ENCODE measurements at places on chromosomes 5 and 9. TPM values are rescaled to one million over a fixed set of nuclear protein-coding genes. Genes with fewer than 3 reads are reported as not detected.

DNA sequence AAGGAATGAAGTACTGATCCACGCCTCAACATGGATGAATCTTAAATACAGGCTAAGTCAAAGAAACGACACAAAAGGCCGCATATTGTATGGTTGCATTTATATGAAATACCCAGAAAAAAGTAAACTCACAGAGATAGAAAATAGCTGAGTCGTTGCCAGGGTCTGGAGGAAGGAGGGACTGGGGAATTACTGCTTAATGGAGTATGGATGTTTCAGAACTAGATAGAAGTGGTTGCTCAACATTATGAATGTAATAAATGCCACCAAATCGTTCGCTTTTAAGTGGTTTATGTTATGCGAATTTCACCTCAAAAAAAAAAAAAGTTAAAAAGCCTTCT, 784 bp upstream of the MSANTD3 start:
- peaks cover 26% of the 10 kb centered on the region for H3K4me1 ChIP-seq
- no peak overlapping the region for H3K27ac ChIP-seq
- H3K36me3 ChIP-seq, result peaks cover 7% of the 10 kb centered on the region
- peaks cover 11% of the 10 kb centered on the region for H3K27me3 ChIP-seq
- DNase-seq, result no peak

- H3K4me3 ChIP-seq, result no peak overlapping the region
- no peaks in the 10 kb centered on the region for H3K36me3 ChIP-seq
- H3K27ac ChIP-seq, result no peak overlapping the region
- H3K4me1 ChIP-seq, result no peaks in the 10 kb centered on the region
Observed at GRCh38 chr9:75985515-75985914, 95.0 kb downstream of the PCSK5 start.

DNA sequence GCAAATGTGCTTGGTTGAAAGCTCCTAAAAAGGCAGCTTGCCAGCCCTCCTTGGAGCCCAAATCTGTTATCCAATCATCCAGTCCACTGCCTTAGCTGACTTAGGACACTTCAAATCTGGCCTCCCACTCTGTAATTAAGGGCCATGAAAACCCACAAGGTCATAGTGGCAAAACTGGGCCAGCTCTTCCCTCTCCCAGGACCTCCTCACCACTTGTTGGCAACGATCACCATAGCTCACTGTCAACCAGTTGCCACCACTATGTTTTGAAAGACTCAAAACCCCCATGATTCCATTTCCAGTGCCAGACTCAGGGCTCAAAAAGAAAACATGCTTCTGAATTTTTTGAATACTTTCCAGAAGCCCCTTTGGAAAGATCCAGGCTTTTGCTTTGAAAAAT, 107.5 kb downstream of the NREP start:
- no peaks in the 10 kb centered on the region for H3K27me3 ChIP-seq
- H3K36me3 ChIP-seq, result no peaks in the 10 kb centered on the region
- no peak overlapping the region for H3K27ac ChIP-seq
- no peak overlapping the region for H3K4me3 ChIP-seq

DNA sequence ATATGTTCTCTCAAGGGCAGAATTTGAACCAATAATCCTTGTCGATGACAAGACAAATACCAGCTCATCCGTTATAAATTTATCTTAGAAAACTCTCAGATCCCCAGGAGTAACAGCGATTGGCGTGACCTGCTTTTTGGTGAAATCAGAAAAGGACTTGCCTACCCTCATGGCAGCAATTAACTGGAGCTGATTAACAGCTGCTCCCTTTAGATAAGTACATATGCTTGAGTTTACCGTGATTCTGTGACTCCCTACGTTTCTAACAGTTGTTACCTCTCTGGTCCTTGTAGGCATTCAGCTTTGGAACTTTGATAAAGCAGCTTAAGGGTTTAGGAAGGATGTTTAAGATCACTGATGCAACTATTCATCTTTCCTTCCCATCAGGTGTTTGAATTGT, 2.6 kb downstream of the INVS start:
- no peak for DNase-seq
- no peak overlapping the region for H3K4me3 ChIP-seq

DNA sequence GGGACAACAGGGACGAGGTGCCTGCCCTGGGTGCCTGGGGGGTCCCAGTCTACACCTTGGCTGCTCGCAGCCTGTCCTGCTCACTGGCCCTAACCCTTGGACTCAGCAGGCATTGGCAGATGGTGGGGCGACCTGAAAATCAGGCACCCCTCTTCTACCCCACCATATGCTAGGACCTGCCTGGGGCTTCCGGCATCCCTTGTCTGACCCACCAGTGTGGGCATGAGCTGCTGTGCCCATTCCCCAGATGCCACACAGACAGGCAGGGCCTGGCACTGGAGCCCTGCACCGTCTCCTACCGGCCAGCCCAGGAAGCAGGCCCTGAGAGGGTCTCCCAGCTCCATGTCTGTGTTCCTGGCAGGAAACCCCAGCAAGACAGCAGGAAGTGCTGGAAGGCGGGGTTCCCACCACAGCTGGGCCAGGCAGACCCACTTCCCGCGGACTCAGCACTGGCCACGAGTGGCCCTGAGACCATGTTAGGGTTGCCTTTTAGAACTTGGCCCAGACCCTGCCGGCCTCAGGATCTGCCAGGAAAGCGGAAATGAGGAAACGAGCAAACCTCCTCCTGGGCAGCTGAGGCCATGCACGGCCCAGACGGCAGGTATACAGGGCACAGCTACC, 3.1 kb downstream of the NINJ1 start:
- H3K27me3 ChIP-seq, result no peaks in the 10 kb centered on the region
- no peak overlapping the region for H3K4me3 ChIP-seq
- peaks cover 14% of the 10 kb centered on the region for H3K36me3 ChIP-seq
- peaks cover 66% of the 10 kb centered on the region for H3K4me1 ChIP-seq

GRCh38 chr5:106020894-106021293, 1649.8 kb downstream of the EFNA5 start:
- H3K36me3 ChIP-seq, result no peaks in the 10 kb centered on the region
- H3K4me1 ChIP-seq, result no peaks in the 10 kb centered on the region
- no peaks in the 10 kb centered on the region for H3K27me3 ChIP-seq

- no peaks in the 10 kb centered on the region for H3K36me3 ChIP-seq
- no peak for DNase-seq
- H3K4me1 ChIP-seq, result peaks cover 3% of the 10 kb centered on the region
- H3K4me3 ChIP-seq, result no peak overlapping the region
- no peak overlapping the region for H3K27ac ChIP-seq
Observed at GRCh38 chr5:151673421-151673820, 13.3 kb downstream of the SPARC start.

GRCh38 chr5:123117989-123118388, 28.9 kb downstream of the PRDM6 start:
- H3K4me1 ChIP-seq, result no peaks in the 10 kb centered on the region
- no peak overlapping the region for H3K4me3 ChIP-seq
- H3K36me3 ChIP-seq, result no peaks in the 10 kb centered on the region
- H3K27me3 ChIP-seq, result peaks cover 44% of the 10 kb centered on the region
- no peak for DNase-seq

GRCh38 chr5:39717176-39717897, 292.6 kb upstream of the DAB2 start:
- no peak overlapping the region for H3K4me3 ChIP-seq
- H3K27ac ChIP-seq, result no peak overlapping the region
- no peaks in the 10 kb centered on the region for H3K36me3 ChIP-seq
- DNase-seq, result no peak
- peaks cover 1% of the 10 kb centered on the region for H3K27me3 ChIP-seq

GRCh38 chr5:155106221-155106620, 92.7 kb downstream of the KIF4B start:
- no peaks in the 10 kb centered on the region for H3K27me3 ChIP-seq
- no peaks in the 10 kb centered on the region for H3K36me3 ChIP-seq
- H3K4me1 ChIP-seq, result no peaks in the 10 kb centered on the region
- DNase-seq, result no peak
- no peak overlapping the region for H3K27ac ChIP-seq

DNA sequence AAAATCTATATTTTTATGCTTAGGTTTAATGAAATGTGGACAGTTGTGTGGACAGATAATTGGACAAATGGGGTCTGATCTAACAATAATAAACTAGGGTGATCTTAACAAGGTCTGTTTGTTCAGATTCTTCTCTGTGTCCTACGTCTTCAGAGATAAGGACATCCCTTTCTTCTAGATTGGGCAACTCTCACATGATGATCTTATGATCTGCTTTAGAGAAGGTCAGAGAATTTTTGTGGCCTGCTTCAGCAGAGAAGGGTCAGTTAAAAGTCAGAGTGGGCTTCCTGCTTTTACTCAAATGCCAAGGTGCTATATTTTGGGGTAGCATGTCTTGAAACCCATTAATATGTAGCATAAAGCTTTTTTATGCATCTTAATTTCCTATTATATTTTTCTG, 63.8 kb upstream of the RGMB start:
- DNase-seq, result no peak
- H3K4me3 ChIP-seq, result no peak overlapping the region
- no peaks in the 10 kb centered on the region for H3K4me1 ChIP-seq
- no peaks in the 10 kb centered on the region for H3K36me3 ChIP-seq

GRCh38 chr5:179264783-179265513, 80.3 kb downstream of the ADAMTS2 start:
- H3K27ac ChIP-seq, result no peak overlapping the region
- H3K4me3 ChIP-seq, result no peak overlapping the region
- H3K27me3 ChIP-seq, result no peaks in the 10 kb centered on the region
- no peaks in the 10 kb centered on the region for H3K4me1 ChIP-seq
- no peaks in the 10 kb centered on the region for H3K36me3 ChIP-seq
- DNase-seq, result no peak

GRCh38 chr9:22105005-22105722, 96.1 kb upstream of the CDKN2B start:
- peaks cover 51% of the 10 kb centered on the region for H3K4me1 ChIP-seq
- peaks cover 12% of the 10 kb centered on the region for H3K36me3 ChIP-seq
- DNase-seq, result no peak
- H3K27me3 ChIP-seq, result peaks cover 31% of the 10 kb centered on the region
- peak overlapping the region; percentile 69 for H3K27ac ChIP-seq

DNA sequence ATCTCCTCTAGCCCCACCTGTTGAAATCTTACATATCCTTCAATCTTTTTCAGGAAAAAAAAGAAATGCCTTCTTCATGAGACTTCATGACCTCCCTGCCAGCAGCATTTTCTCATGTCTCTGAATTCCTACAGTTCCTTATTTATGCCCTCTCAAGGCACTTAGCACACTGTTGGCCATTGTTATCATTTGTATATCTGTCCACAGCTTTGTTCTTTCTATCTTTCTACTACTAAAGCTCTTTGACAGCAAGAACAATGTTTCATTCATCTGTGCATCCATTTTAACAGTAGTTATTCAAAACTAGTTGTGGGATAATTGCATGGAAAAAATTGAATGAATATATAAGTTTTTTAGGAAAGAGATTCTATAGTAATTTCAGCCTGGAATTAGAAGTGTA, 20.9 kb upstream of the GZMA start:
- peaks cover 56% of the 10 kb centered on the region for H3K36me3 ChIP-seq
- H3K4me1 ChIP-seq, result peaks cover 2% of the 10 kb centered on the region
- H3K27ac ChIP-seq, result no peak overlapping the region
- no peak for DNase-seq
- H3K4me3 ChIP-seq, result no peak overlapping the region

GRCh38 chr5:72368271-72368670, 48.1 kb downstream of the PTCD2 start:
- no peaks in the 10 kb centered on the region for H3K4me1 ChIP-seq
- no peak overlapping the region for H3K4me3 ChIP-seq
- H3K27me3 ChIP-seq, result no peaks in the 10 kb centered on the region
- no peak overlapping the region for H3K27ac ChIP-seq

DNA sequence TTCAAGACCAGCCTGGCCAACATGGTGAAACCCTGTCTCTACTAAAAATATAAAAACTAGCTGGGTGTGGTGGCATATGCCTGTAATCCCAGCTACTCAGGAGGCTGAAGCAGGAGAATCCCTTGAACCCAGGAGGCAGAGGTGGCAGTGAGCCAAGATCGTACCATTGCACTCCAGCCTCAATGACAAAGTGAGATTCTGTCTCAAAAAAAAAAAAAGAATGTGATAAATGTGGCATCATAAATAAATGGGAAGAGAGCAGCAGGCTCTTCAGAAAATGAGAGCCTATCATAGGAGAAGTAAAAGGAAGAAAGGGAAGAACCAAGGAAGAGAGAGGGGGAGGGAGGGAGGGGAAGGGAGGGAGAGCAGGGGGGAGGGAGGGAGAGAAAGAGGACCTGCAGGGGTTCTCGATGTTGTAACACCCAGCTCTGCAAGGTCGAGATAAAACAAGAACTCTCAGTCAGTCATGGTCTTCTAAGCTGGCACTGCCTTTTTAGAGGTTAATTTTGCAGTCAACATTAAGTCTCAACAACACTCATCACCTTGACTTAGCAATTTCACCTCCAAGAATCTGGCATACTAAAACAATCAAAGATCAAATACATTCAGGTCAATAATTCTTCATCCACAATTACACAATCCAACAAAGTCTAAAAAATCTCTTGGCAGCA, 68.7 kb upstream of the SIMC1 start:
- H3K36me3 ChIP-seq, result no peaks in the 10 kb centered on the region
- no peak overlapping the region for H3K27ac ChIP-seq
- H3K27me3 ChIP-seq, result peaks cover 33% of the 10 kb centered on the region
- no peak overlapping the region for H3K4me3 ChIP-seq
- DNase-seq, result no peak
- no peaks in the 10 kb centered on the region for H3K4me1 ChIP-seq

DNA sequence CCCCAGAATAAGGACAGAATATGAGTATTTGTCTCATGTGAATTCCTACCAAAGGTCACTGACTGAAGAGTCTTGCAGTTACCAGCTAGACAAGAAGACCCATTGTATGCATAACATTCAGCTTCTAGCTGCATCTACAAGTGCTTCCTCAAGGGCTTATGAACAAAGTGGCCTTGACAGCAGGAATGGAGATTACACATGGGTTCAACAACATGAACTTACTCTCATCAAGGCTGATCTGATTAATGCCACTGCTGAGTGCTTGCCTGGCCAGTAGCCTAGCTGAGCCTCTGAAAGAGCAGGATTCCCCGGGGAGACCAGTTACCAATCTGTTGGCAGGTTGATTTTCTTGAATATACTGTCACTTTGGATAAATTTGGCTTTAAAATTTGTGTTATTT, 76.7 kb upstream of the CHD1 start:
- H3K27me3 ChIP-seq, result no peaks in the 10 kb centered on the region
- peaks cover 4% of the 10 kb centered on the region for H3K4me1 ChIP-seq
- no peak for DNase-seq
- H3K4me3 ChIP-seq, result no peak overlapping the region

Gene MXD3
- 74.1 TPM for total RNA-seq

Gene NTRK2
- 2.3 TPM for total RNA-seq

Gene LCN12
- 2.5 TPM for total RNA-seq

Gene IRX2
- not detected for total RNA-seq

Gene TAF11L11
- total RNA-seq, result not detected

Gene DRD1
- total RNA-seq, result not detected

Gene ADAMTSL1
- not detected for total RNA-seq

Gene PCDHB11
- not detected for total RNA-seq

Gene GABRB2
- total RNA-seq, result not detected

Gene CTNND2
- not detected for total RNA-seq

Gene PLAC8L1
- not detected for total RNA-seq

Gene LCN10
- not detected for total RNA-seq

Gene NRG2
- total RNA-seq, result not detected

Data from activated CD4-positive, alpha-beta memory T cell treated with anti-CD3 and anti-CD28 coated beads, Interleukin-2, amount 10 ng/mL, durations not matched to agents 7 days and 5 days (primary cell).